Regular cardiac myocyte (primary cell): ENCODE measurements at places on chromosomes 13 and 19. TPM values are rescaled to one million over a fixed set of nuclear protein-coding genes. Genes with fewer than 3 reads are reported as not detected.

Gene COG3
- total RNA-seq: 29.5 and 42.0 TPM in 2 replicates

Gene NAT14
- 12.7 and 18.0 TPM in 2 replicates for total RNA-seq

Gene KIR2DL3
- total RNA-seq: not detected in 2 replicates

Gene PRSS57
- not detected in 2 replicates for total RNA-seq

Gene RDH8
- not detected in 2 replicates for total RNA-seq

Gene SIGLEC5
- not detected in 2 replicates for total RNA-seq

Gene SERP2
- total RNA-seq: 3.1 and 10.4 TPM in 2 replicates

Gene MAP4K1
- total RNA-seq: 0.19 and 0.85 TPM in 2 replicates

Gene PRTN3
- not detected in 2 replicates for total RNA-seq

Gene CATSPERD
- not detected in 2 replicates for total RNA-seq

Gene OR7C1
- total RNA-seq: not detected in 2 replicates

Gene RASAL3
- under 0.01 TPM in 2 replicates for total RNA-seq

Gene SIGLECL1
- not detected in 2 replicates for total RNA-seq

Gene RNF17
- 0.28 TPM in 1 of 2 replicates, not detected in the other for total RNA-seq

Gene VAV1
- under 0.01 TPM in 1 of 2 replicates, not detected in the other for total RNA-seq

Gene ZNF558
- 17.4 and 40.9 TPM in 2 replicates for total RNA-seq

Gene LHFPL6
- 59.8 and 159 TPM in 2 replicates for total RNA-seq

Gene AKAP11
- 28.6 and 28.8 TPM in 2 replicates for total RNA-seq

Gene GPR18
- total RNA-seq: not detected in 2 replicates

Gene GSX1
- not detected in 2 replicates for total RNA-seq

Gene ZNF229
- total RNA-seq: 8.6 and 13.0 TPM in 2 replicates

Gene ADAMTSL5
- 1.9 and 3.4 TPM in 2 replicates for total RNA-seq

Gene KISS1R
- total RNA-seq: 0.28 TPM in 1 of 2 replicates, not detected in the other

Gene EDDM13
- 0.19 TPM in 1 of 2 replicates, not detected in the other for total RNA-seq

Gene PCDH17
- 2.8 and 9.4 TPM in 2 replicates for total RNA-seq

Gene TNPO2
- 27.0 and 27.1 TPM in 2 replicates for total RNA-seq

Gene CAPN12
- total RNA-seq: 0.28 TPM in 1 of 2 replicates, not detected in the other

Gene LRRC63
- 0.19 and 0.28 TPM in 2 replicates for total RNA-seq

Gene BTBD2
- total RNA-seq: 37.5 and 47.5 TPM in 2 replicates

Gene FUT3
- under 0.01 TPM in 1 of 2 replicates, not detected in the other for total RNA-seq

Gene SUCLA2
- 58.9 and 59.2 TPM in 2 replicates for total RNA-seq

Gene SRRM5
- not detected in 2 replicates for total RNA-seq

Gene MEGF8
- 15.7 and 24.2 TPM in 2 replicates for total RNA-seq

Gene ZNF724
- total RNA-seq: 5.1 and 15.1 TPM in 2 replicates

Gene ZNF329
- 14.6 and 17.8 TPM in 2 replicates for total RNA-seq

Gene ZNF486
- total RNA-seq: 4.5 and 6.7 TPM in 2 replicates

Gene KLF1
- total RNA-seq: not detected in 2 replicates

Gene FBL
- 85.4 and 227 TPM in 2 replicates for total RNA-seq

Gene SOX1
- total RNA-seq: not detected in 2 replicates

Gene PGLYRP1
- not detected in 2 replicates for total RNA-seq

Gene PCDH20
- total RNA-seq: under 0.01 TPM in 2 replicates

Gene CASP14
- not detected in 2 replicates for total RNA-seq

Gene MUC16
- under 0.01 TPM in 1 of 2 replicates, not detected in the other for total RNA-seq

Gene CACNG6
- total RNA-seq: 1.7 and 1.9 TPM in 2 replicates

Gene PEG3
- total RNA-seq: 3.1 and 5.4 TPM in 2 replicates

Gene LILRB2
- total RNA-seq: not detected in 2 replicates

Gene ZNF44
- total RNA-seq: 7.3 and 15.2 TPM in 2 replicates

Gene CPAMD8
- 0.19 and 0.56 TPM in 2 replicates for total RNA-seq

Gene ATP4B
- total RNA-seq: not detected in 2 replicates

Gene FZR1
- 27.9 and 42.0 TPM in 2 replicates for total RNA-seq

Gene SIGLEC7
- total RNA-seq: not detected in 2 replicates

Gene SELENOV
- not detected in 2 replicates for total RNA-seq

Gene RAB4B
- 6.5 and 9.2 TPM in 2 replicates for total RNA-seq

Gene GNG7
- under 0.01 TPM in 2 replicates for total RNA-seq

Gene TMPRSS9
- total RNA-seq: under 0.01 TPM in 2 replicates

Gene STXBP2
- total RNA-seq: 32.1 and 51.8 TPM in 2 replicates

Gene SPRED3
- 2.5 and 3.3 TPM in 2 replicates for total RNA-seq

Gene NCAN
- total RNA-seq: under 0.01 TPM in 1 of 2 replicates, not detected in the other
